NCI-H2227 treated with DMSO at 0.1 percent for 48 hours (cell line): ENCODE measurements at places on chromosomes 13 and 19.

GRCh38 chr13:62747152-62747551 lies 1331.5 kb upstream of the PCDH20 start:
- no peak for DNase-seq

DNA sequence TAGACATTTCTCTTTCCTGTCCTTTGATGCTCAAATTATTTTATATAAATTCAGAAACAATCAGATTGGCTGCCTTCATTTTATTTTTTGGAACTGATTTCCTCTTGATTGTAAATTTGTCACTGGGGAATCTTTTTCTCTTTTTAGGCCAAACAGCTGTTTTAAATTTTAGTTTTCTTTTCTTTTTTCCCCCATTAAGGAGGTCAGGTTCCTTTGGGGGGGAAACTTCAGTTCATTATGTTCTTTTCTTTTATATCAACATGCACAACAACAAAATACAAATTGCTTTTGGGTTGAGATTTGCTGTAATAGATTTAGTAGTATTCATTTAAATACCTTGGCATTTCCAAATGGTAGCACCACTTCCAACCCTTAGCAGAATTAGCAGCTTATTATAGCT lies 264.8 kb upstream of the SPRY2 start:
- no peak for DNase-seq

- no peak for DNase-seq
Measured at GRCh38 chr19:3249408-3249807, 24.9 kb downstream of the CELF5 start.

- no peak for DNase-seq
Measured at GRCh38 chr13:107712145-107712860, 503.0 kb downstream of the LIG4 start.

GRCh38 chr19:35554076-35554475 lies 8.7 kb downstream of the TMEM147 start:
- DNase-seq, result no peak

DNA sequence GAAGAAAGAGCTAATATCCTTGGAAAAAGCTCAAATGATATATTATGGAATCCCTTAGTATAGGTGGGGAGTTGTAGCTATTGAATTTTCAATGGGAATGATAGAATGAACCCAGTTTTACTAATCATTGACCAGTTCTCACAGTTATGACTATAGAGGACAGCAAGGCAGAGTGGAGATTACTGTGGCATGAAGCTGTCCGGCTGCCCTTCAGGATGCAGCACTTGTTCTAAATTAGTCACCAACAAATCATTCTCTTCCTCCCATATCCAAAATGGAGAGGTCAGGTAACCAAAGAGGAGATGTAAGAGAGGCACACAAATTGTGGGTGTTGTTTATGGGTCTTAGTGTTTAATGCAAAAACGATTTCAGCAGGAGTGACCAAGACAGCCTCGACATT lies 1490.0 kb upstream of the MIR17HG start:
- no peak for DNase-seq

DNA sequence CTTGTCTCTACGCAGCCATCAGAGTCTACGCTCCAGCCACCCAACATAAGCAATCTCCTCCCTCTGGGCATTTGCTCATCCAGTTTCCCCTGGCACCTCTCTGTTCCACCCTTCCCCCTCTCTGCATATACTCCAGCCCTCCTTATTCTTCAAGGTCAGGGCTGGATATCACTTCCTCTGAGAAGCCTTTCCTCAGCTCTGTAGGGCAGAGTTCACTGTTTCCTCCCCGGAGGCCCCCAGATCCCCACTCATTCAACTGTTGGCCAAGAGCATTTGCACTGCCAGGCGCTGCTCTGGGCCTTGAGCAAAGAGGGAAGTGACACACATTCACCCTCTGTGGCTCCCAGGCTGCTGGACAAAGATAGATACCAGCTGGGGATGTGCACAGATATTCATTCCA lies 3.3 kb downstream of the FCGRT start:
- no peak for DNase-seq

DNA sequence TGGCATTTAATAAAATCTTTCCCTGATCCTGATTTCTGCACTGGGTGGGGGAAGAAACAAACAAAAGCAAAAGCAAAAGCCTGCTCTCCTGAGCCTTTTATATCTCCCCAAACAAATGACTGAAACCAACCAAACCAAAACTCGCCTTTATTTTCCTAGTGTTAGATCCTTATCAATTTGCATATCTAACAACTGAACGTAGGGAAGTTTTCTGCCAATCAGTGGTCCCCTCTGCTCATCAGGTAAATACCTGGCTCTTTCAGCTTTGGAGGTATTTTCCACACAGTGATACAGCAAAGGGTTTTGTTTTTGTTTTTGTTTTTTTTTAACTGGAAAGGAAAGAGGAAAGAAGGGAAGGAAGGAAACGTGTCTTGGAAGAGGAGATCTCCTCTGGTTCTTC lies 3.3 kb downstream of the AMER2 start:
- DNase-seq, result no peak

GRCh38 chr13:108508263-108508662 lies 121.1 kb upstream of the MYO16 start:
- DNase-seq, result no peak

- DNase-seq, result no peak
Measured at GRCh38 chr13:105442949-105443699, 1092.3 kb downstream of the EFNB2 start.

GRCh38 chr13:58706421-58706820 lies 1074.9 kb downstream of the PCDH17 start:
- no peak for DNase-seq

DNA sequence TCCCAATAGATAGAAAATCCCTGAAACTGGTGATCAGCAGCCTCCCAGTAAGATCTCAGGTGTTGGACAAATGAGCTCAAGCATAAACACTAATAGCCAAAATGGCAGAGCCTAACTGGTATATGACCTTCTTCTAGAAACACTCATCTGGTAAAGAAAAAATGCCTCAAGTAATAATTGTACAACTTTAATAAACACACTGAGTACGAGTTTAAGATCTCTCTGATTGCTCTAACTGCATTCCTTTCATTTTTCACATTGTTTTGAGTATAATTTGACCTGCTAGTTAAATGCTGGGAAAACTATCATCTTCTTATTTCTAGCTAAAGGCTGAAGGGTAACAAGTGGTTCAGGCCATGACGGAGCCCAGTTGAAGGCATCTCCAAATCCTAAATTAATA lies 2009.5 kb upstream of the PCDH20 start:
- no peak for DNase-seq

GRCh38 chr19:41694831-41695635 lies 7.0 kb upstream of the CEACAM7 start:
- DNase-seq, result no peak

DNA sequence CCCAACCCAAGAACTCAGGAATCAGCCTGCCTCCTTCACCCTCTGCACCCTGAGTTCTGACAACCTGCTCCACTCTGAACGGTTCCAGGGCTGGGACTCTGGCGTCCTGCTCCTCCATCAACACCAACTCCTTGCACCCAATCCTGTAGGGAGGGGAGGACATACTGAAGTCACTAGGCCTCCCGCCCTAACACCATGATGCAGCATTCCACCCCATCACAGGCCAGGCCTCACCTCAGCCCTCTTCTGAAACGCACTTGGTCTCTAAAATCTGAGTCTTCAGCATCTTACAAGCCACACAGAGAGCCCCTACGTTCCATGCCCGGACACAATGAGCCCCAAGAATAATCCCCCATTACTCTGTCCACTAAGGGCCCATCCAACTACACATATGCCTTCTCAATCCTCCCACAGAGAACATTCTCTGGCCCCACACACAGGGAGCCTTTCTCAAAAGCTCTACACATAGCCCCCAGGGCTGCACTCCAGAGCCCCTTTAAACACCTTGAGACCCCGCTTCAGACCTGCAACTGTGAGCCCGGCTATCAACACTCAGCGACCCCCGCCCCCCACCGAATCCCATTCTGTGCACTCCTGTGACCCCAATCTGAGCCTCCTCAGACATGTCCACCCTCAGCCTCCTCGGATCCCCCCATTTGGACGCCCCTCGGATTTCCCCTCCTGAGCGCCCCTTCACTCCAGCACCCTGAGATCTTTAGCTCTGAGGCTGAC lies 567 bp downstream of the ALKBH6 start:
- DNase-seq, result no peak

GRCh38 chr13:40429706-40430545 lies 236.5 kb downstream of the FOXO1 start:
- DNase-seq, result no peak

GRCh38 chr13:112896736-112897602 lies 72.0 kb upstream of the MCF2L start:
- no peak for DNase-seq

GRCh38 chr13:97629601-97630272 lies 195.8 kb downstream of the RAP2A start:
- no peak for DNase-seq

GRCh38 chr19:6439743-6440142 lies 6.2 kb upstream of the SLC25A41 start:
- no peak for DNase-seq

DNA sequence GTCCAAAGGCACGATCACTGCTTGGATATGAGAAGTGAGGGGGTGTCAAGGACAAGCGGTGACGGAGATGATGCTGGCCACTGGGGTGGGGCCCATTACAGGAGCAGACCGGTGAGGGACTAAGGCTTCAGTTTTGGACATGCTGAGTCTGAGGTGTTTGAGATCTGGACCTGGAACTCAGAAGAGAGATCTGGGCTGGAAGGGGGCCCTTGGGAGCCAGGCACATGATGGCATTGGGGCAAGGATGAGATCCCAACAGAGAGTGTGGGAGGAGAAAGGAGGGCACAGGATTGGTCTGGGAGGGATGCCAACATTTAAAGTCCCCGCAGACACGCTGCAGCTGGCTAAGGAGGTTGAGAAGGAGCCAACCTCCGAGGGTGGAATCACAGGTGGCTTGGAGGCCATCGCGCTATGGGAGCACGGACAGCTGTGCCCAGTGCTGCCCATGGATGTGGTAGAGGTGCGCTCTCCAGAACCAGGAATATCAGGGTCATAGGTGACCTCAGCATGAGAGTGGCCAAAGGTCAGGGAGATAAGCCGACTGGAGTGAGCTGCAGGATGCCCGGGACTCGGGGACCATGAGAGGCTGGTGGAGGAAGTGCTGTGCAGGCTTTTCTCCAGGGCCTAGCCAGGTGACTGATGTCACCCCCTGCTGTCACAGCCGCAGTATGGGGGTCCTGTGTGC lies 21.8 kb downstream of the DHRS12 start:
- DNase-seq, result no peak

- DNase-seq, result no peak
Measured at GRCh38 chr13:52845334-52845761, 3.1 kb downstream of the PCDH8 start.

DNA sequence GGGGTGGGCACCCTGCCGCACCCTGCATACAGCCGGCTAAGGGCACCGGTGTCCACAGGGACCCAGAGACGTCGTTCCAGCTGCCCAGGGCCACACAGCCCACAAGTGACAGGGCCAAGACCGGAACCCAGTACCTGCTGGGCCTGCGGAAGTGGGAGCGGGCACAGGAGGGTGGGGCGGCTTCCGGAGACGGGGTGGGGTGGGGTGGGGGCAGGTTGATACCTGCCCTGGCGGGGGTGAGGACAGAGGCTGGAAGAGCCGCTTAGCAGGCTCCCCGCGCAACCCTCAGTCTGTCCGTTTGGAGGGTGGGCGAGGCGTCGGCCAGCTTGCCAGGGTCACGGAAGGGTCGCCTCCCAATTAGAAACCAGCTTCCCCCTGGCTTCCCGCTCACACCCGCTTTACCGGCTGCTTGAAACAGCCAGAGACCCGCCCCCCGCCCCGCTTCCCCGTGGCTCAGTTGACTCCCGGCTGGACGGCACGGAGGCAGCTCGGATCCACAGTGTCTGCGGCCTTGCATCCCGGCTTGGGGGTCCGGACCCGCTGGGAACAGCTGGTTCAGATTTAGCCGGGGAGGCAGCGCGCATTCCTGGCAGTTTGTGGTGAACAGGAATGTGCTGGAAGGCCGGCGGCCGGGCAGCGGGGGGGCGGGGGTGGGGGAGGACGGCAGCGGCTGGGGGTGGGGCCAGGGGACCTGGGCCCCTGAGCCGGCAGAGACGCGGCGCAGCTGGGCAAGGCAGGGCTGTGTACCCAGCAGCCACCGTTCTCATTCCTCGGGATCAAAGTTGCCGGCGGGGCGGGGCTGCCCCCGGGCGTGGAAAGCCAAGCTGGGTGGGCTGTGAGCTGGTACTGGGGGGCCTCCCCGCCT lies 1.9 kb downstream of the CNN2 start:
- no peak for DNase-seq

DNA sequence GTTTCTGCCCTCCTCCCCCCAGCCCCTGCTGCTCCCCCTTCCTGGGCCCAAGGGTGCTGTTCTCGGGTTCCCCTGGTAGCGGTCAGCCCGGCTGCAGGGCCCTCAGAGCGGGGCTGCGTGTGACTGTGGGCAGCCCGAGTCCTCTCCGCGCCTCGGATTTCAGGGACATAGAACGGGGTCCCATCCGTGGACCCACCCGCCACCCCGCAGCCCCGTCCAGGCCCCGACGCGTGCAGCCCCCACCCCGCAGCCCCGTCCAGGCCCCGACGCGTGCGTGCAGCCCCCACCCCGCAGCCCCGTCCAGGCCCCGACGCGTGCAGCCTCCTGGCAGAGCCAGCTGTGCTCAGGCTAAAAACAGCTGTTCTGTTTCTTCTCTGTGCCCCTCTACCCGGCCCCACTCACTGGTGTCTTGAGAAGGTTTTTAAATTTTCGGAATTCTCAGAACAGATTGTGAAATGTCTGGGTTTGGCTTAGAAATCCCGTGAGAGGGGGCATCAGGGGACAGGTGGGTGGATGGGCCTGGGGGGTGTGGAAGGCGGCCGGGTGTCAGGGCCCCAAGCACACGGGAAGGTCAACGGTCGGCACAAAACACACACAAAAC lies 5.5 kb upstream of the PRTN3 start:
- DNase-seq, result no peak
